Activated CD8-positive, alpha-beta memory T cell treated with anti-CD3 and anti-CD28 coated beads for 1 hour (primary cell): ENCODE measurements at places on chromosomes 6 and 20.

DNA sequence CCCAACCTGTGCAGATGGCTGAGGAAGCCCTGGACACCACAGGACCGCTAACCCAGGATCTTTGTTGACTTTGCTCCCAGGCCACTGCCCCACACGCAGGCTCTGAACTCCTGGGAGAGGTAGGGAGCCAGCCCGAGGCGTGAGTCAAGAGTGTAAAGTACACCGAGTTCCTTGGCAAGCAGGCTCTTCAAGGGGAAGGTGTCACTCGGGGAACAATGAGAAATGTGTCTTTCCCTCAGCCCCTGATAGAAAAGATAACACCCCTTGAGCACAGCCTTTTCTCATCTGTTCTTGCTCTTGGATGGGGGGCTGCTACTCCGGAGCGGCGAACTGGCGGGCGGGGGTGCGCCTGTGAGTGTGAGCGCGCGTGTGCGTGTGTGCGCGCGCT lies 472 bp upstream of the EDN3 start:
- no peak for DNase-seq

GRCh38 chr6:32084780-32085179 lies 24.4 kb downstream of the TNXB start:
- no peak for DNase-seq

DNA sequence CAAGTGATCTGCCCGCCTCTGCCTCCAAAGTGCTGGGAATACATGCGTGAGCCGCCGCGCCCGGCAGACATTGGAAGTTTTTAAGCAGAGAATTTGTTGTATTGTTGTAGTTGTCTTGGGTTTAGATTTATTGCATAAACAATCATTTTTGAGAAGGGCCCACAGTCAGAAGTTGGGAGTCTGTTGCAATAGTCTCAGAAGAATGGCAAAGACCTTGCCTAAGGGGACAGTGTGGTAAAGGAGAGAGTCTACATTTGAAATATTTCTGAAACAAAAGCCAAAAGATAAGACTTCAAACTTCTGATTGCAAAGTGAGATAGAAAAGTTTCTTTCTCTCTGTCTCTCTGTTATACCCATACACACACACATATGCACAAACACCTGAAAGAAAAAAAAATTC lies 22.5 kb downstream of the HFE start:
- no peak for DNase-seq

DNA sequence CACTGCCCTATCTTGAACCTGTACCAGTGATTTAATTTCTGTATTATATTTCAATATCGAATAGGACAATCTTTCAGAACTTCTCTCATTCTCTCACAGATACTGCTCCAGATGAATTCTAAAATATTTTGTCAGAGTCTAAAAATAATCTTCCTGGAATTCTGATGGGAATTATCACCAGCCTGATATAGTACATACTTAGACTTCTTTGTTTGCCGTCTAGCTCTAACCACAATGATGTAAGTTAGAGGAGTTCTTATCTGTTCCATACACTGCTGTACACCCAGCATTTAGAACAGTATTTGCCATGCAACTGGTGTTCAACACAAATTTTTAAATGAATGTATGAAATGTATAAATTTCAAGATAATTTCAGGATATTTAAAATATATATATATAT lies 1.3 kb upstream of the HUS1B start:
- DNase-seq: no peak

DNA sequence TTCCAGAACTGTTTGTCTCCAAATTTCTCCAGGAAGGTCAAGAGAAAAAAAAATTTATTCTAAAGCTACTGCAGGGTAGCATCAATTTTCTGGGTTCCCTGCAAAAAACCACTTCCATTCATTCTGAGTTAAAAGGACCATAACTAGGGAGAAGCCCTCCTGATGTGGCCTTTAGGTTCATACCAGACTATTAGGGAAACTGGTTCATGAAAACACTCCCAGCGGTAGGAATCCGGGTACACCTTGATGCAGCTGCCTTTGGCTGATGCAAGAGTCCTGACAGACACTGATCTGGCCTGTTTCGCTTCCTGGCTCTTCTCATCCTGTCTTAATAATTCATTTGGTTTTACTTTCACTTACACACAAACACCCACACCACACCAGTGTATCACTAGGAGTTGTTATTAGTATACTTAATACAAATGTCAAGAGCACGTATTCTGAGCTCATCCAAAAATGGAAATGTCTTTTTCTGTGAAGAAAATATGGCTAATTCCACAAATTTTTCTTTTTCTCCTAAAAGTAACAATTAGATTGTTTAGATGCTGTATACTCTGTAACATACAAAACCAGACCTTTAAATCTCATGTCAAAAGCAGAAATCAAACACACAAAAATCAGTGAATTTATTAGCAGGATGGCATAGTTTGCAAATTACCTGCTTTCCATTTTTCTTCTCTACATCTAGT lies 38.4 kb upstream of the ARHGAP18 start:
- no peak for DNase-seq

- no peak for DNase-seq
Measured at GRCh38 chr6:158708239-158708638, 58.4 kb downstream of the SYTL3 start.
